ENCODE measurements at places on chromosomes 3 and 15.

DNA sequence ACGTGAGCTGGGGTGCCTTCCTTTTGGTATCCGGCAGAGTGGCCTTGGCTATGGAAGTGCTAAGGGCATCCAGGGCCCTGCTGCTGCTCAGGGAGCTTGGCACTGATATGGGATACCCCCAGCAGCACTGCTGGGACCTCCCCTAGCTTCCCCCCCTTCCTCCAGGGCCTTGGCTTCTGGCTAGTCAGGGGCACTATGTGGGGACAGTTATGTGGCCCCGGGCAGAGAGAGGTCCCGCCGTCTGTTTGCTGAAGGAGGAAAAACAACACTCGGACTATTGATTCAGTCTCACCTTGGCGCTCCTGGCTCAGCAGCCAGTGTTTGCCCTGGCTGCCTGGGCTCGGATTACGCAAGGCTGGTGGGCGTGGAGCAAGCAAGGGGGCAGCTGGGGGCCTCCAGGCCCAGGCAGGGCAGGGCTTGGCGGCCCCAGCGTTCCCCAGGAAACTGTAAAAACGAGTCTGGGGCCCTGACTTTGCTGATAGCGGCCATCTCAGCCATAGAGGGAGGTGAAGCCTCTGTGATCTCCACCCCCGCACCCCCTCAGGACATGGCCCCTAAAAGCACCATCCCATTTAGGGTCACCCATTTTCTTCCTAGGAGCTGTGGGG lies 5.7 kb downstream of the FURIN start:
- no peak for DNase-seq

GRCh38 chr3:195903950-195904290 lies 4.4 kb downstream of the TNK2 start:
- DNase-seq: no peak

DNA sequence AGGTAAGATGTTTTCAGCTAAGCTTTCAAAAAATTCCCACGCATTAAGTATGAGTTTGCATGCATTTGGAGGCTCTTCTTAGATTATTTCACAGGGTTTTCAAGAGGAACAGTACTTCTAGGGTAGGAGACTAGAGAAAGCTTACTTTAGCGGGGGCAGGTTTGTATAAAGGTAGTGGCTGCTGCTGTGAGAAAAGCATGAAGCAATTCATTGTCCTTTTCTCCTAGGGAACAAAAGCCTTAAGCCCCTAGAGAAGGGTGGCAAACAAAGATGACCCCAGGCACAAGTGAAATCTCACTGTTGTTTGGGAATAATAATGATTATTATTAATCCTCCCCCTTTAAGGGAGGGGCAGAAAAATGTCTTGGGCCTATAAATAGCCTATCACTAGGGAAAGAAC lies 310.7 kb downstream of the DIPK2A start:
- no peak for DNase-seq

DNA sequence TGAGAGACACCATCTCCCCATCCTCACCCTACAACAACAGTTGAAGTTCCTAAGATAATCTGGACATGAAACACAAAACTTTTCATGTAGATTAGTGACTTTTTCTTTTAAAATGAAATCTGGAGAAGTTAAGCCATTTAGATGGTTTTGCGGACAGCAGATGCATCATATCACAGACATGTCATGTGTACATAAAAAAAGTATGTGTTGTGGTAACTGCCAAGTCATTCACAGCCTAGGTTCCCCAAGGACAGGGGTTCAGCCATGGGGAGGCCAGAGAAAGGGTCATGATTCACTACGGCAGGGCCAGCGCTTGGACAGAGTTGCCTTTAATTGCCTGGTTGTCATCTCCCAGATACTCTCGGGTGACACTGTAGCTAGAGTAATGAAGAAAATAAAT lies 163.2 kb downstream of the PDZRN3 start:
- DNase-seq: no peak

DNA sequence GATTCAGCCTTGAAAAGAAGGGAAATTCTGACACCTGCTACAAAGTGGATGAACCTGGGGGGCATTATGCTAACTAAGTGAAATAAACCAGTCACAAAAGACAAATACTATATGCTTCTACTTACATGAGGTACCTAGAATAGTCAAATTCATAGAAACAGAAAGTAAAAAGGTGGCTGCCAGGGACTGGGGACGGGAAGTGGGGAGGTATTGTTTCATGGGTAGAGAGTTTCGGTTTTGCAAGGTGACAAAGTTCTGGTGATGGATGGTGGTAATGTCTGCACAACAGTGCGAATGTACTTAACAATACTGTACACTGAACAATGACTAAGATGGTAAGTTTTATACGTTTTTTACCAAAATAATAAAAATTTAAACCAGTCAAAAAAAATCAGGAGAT lies 4.8 kb downstream of the IDH2 start:
- no peak for DNase-seq

GRCh38 chr3:113626503-113627371 lies 69.7 kb downstream of the USF3 start:
- peak; percentile 31 for DNase-seq
